T-helper 1 cell (primary cell): ENCODE measurements at places on chromosomes 1 and 21.

DNA sequence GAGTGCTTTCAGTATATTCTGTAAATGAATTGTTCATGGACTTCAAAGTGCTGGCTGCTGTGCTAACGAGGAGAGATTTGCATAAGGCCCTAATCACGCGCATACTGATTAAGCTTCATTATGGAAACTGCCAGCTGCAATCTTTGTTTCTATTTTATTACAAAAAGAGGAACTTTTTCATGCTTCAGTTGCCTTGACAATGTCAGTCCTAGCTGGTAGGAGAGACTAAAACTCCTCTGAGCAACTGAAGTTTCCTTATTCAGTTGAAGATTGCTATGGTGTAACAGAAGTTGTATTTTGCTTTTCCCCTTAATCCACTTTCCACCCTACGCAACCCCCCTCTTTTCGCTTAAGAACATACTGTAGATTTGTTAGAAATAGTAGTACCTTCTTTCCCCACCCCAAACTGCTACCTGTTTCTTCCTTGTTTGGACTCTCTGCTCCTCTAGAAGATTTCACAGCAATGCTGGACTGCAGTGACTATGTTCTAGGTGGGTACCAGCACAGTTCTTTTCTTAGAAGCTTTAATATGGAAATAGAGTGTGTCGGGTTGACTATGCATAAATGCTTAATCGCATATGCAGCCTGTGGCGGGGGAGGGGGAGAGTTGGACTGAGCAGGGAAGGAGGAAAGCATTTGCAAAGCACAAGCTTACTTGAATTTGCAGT is 108.3 kb downstream of the POU2F1 start:
- no peak for DNase-seq

DNA sequence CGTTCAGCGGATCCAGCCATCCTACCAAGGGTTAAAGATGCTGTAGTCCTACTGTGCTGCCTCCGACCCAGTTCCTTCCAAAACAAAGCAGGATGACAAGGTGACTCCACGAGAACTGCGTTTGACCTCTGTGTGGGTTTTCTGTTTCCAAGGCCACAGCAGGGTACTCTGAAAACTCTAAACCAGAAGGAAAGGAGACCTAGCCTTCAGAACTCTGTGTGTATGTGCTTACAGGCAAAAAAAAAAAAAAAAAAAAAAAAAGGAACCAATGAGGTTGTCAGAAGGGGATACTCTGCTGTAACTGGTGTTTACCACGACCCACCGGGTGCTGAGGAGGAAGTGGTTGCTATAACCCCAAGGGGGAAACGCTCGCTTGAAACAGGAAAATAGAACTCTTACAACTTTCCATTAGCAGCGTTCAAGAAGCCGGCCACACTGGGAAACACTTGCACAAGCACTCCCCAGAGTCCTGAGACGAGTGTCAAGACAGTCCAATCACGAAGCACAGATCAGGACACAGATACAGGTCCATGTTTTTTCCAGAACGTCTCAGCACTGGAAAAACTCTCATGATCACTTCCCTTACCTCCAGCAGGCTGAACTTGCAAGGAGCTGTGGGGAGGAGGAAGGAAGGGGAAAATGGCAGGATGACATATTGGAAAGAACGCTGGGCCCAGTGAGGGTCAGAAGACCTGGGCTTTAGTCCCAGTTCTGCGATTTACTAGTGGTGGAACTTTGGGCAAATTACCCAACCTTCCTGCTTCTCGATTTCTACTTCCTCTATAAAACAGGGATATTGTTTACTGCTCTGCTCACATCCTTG is 64.0 kb downstream of the ITPKB start:
- DNase-seq: peak; percentile 75

DNA sequence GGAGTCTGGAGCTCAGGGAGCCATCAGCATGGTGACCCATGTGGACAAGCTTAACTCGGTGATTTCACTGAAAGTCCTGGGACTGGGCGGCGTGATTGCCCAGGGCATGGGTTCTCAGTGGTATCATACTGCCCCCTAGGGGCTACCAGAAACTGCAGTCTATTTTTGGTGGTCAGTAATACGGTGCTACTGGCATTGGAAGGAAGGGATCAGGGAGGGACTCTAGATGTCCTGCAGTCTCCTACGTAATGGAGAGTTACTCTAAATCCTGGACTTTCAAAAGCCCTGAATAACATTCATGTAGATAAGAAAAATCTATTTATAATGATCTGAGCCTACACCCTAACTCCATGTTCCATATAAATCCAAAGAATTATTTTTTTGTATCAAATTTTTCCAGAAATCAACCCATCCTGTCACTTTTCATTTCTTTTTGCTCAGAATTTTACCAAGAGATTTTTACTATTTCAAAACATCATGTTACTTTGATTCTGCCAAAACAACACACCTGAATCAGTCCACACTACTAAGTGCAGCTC is 37.3 kb downstream of the PABPC4 start:
- DNase-seq: no peak

DNA sequence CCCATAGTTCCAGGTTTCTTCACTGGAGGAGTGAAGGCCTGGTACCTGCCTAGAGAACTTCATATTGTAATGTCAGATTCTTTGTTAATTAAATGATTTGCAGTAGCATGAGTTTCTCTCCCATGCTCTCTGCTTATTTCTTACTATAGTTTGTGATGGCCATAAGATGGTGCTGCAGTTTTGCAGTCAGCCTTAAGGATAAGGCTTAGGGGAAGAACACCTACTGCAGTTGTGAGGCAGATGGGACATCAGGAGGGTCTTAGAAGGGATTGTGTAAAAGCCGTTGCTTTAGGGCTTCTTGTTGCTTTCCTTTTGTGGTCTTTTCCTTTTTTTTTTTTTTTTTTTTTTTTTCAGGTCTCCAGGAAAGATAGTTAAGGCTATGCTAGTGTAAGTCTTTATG is 61.8 kb downstream of the MACF1 start:
- no peak for DNase-seq

GRCh38 chr1:161725908-161726472 is 4.6 kb downstream of the FCRLB start:
- DNase-seq: peak; percentile 11
